WTC11 (cell line): ENCODE measurements at places on chromosomes 11 and 22. TPM values are rescaled to one million over a fixed set of nuclear protein-coding genes. Genes with fewer than 3 reads are reported as not detected.
A peak's percentile ranks its signal among the peaks of the same experiment; 100 is the strongest.

GRCh38 chr11:9858822-9859221 lies 194.9 kb downstream of the SWAP70 start:
- no peak for DNase-seq

DNA sequence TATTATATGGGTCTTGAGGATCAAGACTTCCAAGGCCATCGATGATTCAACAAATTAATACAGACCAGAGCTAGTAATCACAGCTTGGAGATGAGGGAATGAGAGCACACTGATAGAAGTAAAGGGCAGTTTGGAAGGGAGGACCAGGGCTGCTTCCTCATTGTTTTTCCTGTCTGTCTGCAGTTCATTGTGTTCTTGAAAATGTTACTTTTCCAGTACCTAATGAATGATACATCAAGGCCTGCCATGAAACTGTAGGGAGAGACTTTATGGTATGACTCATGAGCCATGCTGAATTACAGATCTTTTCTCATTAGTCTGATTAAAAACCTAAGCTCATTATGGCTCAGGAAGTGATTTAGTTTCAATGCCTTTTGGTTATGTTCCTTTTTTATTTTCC lies 855.6 kb downstream of the KCNA4 start:
- DNase-seq = no peak

- peak; percentile 43 for DNase-seq
These were observed 19.4 kb upstream of the MALAT1 start for GRCh38 chr11:65479184-65480145.

UCP2 gene
- 54.0 to 66.8 TPM (median 64.2 TPM) in 3 replicates for total RNA-seq

SPON1 gene
- total RNA-seq = 4.1 to 6.4 TPM (median 4.1 TPM) in 3 replicates

CTSW gene
- total RNA-seq = 0.18 TPM in 1 of 3 replicates, not detected in the others
